ENCODE measurements at places on chromosomes 13 and 19.

GRCh38 chr13:58329746-58330145 is 698.2 kb downstream of the PCDH17 start:
- no peak for DNase-seq

GRCh38 chr19:39951065-39951650 is 16.7 kb upstream of the FCGBP start:
- DNase-seq = no peak

DNA sequence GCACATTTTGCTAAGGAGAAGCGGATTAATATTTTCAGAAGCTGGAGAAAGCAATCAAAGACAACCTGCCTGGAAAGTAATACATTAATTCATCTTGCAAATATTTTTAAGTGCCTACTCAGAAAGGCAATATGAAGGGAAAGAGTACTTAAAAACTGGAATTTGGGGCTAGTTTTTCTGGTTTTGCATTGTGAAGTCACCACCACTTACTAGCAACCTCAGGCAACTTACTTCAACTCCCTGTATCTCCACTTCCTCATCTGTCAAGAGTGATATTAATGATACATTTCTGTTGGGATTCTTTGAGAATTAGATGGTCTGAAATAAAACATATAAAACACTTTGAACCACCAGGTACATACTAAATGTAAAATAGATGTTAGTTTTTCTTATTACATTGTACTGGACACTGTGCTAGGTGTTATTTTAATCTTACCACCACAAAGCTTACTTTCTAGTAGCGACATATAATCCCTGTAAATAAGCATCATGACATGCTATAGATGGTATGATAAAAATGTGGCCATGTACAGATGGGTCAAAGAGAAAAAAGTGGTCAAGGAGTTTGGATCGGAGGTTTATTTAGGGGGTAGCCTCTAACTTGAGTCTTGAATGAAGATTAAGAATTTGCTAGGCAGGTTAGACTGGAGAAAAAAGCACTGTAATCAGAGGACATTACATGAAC is 101.2 kb downstream of the SPRY2 start:
- DNase-seq = no peak

DNA sequence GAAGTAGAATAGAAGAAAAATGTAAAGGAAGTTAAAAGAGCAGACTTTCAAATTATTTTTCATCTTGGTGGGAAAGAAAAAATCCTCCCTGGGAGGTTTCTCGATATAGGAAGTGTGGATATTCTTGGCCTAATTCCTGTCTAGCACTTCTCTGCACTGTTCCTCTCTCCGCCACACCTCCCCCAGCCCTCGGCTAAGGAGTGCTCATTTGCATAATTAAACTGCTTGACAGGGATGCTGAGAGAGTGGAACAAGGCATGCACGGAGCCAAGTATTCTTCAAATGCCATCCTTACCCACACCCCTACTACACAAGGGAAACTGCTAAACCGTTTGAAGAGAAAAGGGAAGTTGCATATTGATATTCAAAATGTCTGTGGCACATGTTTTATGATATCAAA is 511.0 kb upstream of the HTR2A start:
- no peak for DNase-seq

- DNase-seq = no peak
These were observed 9.1 kb downstream of the PROZ start for GRCh38 chr13:113167575-113167974.

- DNase-seq = no peak
These were observed 3.3 kb downstream of the MLLT1 start for GRCh38 chr19:6276447-6276846.

- DNase-seq = no peak
These were observed 458.9 kb downstream of the SLITRK1 start for GRCh38 chr13:83423381-83423780.

DNA sequence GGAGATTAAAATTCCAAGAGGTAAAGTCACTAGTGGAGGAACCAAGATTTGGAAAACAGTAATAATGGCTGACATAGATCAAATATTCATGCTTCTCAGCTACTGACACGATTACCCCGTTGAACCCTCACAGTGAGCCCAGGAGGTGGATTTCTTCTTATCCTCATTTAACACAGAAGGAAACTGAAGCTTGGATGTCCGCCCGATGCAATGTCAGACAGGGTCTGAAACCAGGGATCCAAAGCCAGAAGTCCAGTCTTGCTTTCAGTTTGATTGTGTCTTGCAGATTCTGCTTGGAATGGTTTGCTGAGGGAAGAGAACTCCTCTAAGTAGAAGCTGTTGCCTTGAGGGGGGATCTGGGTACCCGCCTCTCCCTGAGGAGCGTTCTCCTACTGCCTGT is 404.7 kb downstream of the KCNRG start:
- DNase-seq = no peak

DNA sequence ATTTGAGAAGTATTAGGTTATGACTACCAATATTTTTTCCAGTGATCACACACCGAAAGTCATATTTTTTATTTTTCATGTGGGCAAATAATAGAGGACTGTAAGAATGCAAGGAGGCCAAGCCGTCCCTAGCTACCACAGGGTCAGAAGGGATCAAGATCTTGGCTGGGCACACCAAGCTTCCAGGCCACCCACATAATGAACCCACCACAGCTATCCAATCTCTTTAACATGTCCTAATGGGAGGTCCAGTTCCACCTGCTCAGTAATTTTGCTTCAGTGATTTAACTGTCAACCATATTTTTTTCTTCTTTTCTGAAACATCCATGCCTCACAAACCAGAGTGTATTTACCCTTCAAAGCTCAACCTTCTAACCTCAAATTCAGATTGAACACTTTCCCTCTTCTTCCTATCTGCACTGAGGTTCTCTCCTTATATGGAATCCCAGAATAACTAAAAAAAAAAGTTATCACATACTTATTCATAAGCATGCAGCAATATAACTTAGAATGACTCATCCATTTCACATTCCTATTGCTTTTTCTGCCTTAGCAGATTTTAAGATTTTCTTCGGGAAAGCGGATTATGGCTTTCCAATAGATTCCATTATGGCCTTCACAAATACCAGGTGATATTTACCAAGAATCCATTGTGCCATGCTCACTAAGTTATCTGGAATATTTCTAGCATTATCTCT is 12.2 kb downstream of the ARGLU1 start:
- no peak for DNase-seq

GRCh38 chr13:113546571-113547237 is 37.8 kb upstream of the TFDP1 start:
- DNase-seq = no peak

GRCh38 chr13:48231080-48231479 is 1.9 kb upstream of the ITM2B start:
- no peak for DNase-seq
